Activated naive CD4-positive, alpha-beta T cell treated with Interleukin-2 at 50 U/mL for 16 hours (primary cell): ENCODE measurements at places on chromosomes 12 and 14.

DNA sequence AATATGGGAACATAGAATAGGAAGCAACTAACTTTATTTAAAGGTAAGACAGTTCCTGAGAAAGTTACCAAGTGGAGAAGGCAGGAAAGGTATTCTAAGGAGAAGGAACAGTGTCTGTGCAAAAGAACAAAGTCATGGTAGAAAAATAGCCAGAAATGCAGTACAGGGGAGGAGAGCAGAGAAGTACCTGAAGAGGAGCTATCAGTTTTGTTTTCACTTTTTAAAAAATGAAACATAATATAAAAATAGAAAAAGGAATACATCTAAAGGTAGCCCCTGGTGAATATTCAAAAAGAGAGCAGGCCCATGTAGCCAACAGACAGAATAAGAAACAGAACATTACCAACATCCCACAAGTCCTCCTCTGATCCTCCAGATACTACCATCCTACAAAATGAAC lies 408.7 kb downstream of the ADAMTS20 start:
- no peak for DNase-seq

DNA sequence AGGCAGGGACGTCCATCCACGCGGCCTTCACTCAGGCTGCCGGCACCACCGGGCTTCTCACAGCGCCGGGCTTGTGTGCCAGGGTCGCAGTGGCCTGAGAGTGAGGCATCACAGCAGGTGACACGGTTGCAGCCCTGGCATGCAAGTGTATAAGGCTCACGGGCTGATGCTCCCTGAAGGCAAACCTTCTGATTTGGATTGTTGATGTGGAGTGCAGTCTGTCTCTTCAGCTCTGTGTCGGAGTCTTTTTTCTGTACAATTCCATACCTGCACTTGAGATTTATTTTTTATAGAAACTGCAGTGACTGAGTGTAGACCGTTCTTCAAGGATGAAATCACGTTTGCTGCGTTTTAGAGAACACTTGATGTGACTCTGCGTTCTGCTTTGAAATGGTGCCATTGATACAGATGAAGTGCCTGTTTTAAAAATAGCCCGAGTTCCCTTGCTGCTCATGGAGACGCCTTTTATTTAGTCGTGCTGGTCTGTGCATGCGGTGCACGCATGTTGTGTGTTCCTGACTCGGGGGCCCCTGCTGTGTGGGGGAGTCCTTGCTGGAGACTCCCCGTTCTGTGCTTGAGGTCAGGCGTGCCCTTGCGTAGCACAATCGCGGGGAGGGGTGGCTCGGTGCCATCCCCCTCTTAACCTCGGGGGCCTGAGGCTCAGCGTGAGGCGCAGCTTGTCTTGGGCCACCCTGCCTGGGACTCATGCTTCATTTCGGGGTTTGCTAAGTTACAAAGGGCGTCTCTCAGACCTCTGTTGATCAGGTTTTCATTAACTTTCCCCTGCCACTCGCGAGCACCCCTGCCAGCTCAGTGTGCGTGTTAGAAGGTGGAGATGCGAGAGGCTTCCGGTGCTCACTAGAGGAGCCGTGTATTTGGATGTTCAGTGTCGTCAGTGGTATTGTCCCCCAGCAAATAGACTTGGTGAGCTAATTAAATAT lies 21.6 kb upstream of the AMN start:
- DNase-seq, result no peak

DNA sequence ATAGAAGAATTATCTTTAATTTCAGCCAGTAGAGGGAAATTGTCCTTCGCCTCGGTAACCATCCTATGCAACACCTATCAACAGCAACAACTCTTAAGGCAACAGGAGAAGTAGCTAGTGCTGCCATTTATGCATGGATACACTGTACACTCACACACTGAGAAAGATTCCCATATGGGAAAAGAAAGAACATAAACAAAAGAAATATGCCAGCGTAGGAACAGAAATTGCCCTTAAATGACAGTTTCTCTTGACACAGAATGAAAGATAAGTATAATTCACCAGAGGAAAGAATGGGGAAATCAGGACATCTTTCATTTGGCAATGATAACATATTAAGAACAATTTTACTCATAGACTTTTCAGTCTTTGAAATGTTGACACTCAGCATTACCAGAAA lies 466.9 kb downstream of the BCAT1 start:
- no peak for DNase-seq

GRCh38 chr12:24979329-24979728 lies 30.4 kb upstream of the BCAT1 start:
- DNase-seq, result no peak
